ENCODE measurements at places on chromosomes 4 and X.

DNA sequence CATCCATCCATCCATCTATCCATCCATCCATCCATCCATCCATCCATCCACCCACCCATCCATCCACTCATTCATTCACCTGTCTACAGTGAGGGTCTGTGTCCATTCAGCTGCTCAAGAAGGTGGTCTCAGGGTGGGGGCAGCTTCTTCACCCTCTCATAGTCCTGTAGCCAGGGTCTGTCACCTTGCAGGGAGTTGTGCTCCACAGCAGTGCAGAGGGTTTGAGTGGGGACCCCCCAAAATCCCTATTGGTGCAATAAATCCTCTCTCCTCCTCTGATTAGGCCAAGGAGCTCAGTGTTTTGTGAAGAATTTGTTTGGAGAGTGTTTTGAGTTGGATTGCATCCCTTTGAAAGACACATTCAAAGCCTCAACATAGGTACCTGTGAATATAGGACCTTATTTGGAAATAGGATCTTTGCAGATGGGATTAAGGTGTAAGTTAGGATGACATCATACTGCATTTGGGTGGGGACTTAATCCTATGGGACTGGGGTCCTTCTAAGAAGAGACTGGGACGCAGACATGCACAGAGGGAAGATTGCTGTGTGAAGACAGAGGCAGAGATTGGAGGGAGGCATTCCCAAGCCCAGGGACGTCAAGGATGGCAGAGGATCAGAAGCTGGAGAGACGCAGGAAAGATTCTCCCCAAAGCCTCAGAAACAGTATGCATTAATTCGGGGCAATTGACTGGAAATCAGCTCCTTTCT lies 12.0 kb downstream of the P2RY8 start:
- DNase-seq, result no peak

GRCh38 chr4:86757468-86757867 lies 91.7 kb downstream of the SLC10A6 start:
- no peak for DNase-seq

DNA sequence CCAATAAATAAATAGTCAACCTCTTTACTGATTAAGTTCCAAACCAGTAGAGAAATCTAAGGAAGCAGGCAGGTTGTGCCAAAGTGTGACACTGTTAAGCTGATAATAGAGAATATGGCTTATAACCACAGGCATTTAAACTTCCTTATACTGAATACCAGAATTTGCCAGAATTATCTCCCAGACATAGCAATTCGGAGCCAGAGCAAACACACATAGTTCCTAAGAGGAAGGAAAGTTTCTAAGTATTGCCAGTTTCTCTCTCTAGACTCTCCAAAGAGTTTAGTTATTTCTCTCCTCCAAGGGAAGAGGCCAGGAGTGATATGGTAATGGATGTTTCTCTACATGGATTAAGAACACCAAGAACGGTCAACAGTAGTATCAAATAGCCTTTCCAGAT lies 191.7 kb upstream of the CPEB2 start:
- no peak for DNase-seq

- no peak for DNase-seq
Measured at GRCh38 chrX:144798972-144799371, 448.3 kb upstream of the SPANXN1 start.

DNA sequence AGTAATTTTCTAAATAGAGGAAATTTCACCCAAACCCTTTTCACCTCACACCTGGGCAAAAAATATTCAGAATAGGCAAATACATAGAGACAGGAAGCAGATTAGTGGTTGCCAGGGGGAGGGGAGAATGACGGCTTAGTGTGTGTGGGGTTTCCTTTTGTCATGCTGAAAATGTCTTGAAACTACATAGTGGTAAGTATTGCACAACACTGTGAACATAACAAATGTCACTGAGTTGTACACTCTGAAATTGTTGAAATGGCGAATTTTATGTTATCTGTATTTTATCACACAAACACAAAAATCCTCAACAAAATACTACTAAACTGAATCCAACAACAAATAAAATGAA lies 60.7 kb upstream of the PLAC1 start:
- DNase-seq, result no peak

GRCh38 chrX:13022926-13023325 lies 21.5 kb downstream of the FAM9C start:
- DNase-seq, result no peak

GRCh38 chr4:174627473-174627872 lies 105.2 kb upstream of the HPGD start:
- DNase-seq, result no peak

All from cortex of kidney (tissue), 1 donor.